MCF 10A (cell line): ENCODE measurements at places on chromosomes 11 and 22.
A peak's percentile ranks its signal among the peaks of the same experiment; 100 is the strongest.

- no peak for DNase-seq
Observed at GRCh38 chr22:30876221-30876751, 92.3 kb downstream of the MORC2 start.

- no peak for DNase-seq
Observed at GRCh38 chr11:44842220-44842619, 108.5 kb downstream of the TP53I11 start.

- DNase-seq, result peak; percentile 42
Observed at GRCh38 chr11:100789500-100789899, 102.4 kb downstream of the ARHGAP42 start.

DNA sequence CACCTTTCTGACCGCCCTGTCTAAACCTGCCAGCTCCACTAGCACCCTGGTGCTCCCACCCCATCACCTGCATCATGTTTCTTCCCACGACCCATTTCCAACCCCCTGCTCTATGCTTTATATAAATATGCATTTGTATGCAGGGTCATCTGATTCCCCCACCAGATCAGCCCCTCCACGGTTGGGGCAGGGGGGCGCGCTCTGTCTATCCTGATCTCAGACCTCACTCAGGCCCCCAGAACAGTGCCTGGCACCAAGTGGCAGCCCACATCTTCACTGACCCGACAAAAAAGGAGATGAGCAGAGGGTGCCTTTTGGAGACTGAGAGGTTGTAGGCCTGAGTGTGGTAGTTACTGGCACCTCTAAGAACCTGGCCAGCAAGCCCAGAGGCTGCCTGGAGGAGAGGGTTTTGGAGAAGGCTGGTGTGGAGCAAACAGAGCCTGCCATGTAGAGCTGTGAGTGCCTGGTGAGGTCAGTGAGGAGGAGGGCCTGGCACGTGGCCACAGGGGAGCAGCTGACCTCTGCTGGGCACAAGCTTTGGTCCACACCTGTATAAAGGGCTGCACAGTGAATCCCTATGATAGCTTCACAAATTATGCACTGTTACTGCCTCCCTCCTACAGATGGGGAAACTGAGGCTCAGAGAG is 86.3 kb upstream of the RTL6 start:
- DNase-seq, result no peak

DNA sequence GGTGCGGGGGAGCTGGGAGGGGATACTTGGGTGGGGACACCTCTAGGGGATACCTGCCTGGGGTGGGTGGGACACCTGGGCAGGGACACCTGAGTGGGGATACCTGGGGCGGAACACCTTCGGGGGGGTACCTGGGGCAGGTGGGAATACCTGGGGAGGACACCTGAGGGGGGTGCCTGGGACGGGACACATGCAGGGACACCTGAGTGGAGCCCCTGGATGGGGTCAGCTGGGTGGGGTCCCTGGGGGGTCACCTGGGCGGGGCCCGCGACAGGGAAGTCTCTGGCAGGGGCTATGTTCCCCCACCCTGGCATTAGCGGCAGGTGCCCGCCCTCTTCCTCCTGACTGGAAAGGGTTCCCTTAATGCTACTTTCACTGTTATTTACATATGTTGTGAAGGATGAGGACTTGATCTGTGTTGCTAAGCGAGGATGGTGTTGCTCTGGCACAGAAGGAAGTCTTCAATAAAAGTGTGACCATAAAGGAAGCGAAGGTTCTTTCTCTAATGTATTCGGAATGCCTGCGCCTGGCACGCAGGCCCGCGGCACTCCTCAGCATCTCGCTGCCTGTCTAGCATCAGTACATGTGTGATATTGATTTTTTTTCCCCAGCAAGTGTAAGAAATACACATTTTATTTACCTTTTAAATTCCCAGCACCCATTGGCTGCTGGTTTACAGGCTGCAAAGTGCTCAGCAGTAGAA is 801.7 kb downstream of the BRD1 start:
- no peak for DNase-seq

- DNase-seq, result no peak
Observed at GRCh38 chr11:82756765-82757639, 23.3 kb upstream of the FAM181B start.

GRCh38 chr11:21771097-21771496 is 421.8 kb upstream of the ANO5 start:
- DNase-seq, result peak; percentile 0

DNA sequence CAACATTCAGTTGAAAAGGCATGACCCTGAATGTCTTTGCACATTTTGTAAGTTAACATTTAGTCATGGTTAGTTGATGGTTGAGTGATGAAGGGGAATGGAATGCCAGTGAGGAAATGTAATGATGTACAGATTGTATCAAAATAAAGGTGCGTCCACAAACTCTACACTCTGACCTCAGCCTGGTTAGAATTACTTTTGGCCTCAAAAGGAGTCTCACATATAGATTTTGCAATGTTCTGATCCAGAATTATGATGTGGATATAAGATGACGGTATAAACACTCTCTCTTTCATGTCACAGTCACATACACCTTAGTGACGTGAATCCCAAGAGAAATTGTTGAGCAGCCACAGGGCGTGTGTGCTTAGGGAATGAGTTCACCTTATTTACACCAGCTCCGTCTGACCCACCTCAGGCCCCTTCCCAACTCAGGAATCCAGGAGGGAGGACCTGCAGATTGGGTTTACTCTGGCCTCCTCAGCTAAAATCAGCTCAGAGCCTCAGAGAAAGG is 100.1 kb downstream of the RDX start:
- DNase-seq, result peak; percentile 95

DNA sequence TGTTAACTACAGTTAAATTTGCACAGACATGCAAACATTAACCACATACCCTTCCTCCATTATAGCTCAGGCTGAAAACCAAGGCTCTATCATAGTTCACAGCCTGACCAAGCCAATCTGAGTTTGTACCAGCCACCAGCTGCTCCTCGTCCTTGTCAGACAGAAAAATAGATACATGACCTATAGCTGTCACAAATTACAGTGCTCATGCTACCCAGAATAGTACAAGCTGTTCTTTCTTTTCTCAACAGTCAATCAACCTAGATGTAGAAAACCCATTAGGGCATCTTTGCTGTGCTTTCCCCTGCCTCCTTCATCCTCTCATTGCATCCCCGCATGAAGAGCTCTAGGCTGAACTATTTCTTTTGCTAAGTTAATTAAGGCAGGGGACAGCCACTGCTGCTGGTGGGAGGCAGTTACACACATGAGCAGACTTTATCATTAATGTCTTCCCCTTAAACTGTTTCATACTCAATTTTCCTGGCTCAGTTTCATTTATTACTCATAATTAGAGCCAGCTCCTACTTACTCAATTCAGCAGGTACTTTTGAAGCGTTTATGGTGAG is 148.3 kb downstream of the TRPC6 start:
- no peak for DNase-seq

DNA sequence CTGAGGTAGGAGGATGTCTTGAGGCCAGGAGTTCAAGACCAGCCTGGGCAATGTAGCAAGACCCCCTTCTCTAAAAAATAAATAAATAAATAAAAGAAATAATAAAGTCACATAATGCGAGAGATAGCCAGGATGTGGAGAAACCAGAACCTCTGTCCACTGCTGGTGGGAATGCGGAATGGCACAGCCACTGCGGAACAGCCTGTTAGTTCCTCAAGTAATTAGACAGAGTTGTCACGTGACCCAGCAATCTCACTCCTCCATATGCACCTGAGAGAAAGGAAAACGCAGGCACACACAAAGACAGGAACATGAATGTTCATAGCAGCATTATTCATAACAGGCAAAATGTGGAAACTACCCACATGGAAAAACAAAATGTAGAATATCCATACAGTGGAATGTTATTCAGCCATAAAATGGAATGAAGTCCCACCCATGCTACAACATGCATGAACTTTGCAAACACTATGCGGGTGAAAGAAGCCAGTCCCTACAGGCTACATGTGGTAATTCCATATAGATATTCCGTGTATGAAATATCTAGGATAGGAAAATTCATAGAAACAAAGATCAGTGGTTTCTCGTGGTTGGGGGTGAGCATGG is 27.4 kb downstream of the LIF start:
- no peak for DNase-seq

GRCh38 chr11:49851511-49851910 is 100.7 kb upstream of the OR4C13 start:
- DNase-seq, result no peak

- DNase-seq, result no peak
Observed at GRCh38 chr11:84236436-84236835, 950.3 kb upstream of the CCDC90B start.

- DNase-seq, result no peak
Observed at GRCh38 chr22:50626850-50627641, 906 bp downstream of the ARSA start.

GRCh38 chr11:120985718-120986569 is 38.0 kb upstream of the TBCEL start:
- peak; percentile 49 for DNase-seq

- DNase-seq, result no peak
Observed at GRCh38 chr22:23380230-23380573, 199.9 kb downstream of the IGLL1 start.

GRCh38 chr11:13891911-13892310 is 70.6 kb upstream of the SPON1 start:
- no peak for DNase-seq

DNA sequence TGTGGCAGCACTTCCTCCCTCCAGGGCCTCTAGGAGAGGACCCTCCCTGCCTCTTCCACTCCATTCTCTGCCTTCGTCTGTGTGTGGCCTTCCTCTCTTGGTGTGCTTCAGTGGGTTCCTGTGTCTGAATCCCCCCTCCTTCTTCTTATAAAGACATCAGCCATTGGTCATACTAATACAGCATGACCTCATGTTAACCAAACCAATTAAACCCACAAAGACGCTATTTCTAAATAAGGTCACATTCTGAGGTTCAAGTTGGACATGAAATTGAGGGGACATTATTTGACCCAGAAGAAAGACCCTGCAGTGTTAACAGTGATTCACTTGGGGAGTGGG is 398.6 kb downstream of the SHANK2 start:
- DNase-seq, result no peak

DNA sequence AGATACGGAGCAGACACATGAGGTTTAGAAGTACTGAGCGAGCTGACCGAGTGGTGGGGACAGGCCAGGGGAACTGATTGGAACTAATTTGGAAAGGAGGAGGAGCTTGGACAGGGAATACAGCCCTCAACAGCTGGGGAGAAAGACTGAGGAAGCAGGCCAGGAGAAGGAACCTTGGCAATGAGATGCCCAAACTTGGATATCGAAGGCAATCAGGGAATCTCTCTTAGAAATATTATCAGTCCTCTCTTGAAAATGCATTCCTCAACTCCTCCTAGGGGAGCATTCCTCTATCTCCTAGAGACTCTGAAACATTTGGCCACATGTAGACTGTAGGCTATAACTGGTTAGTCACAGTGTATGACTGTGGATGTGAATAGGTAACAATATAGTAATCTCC is 284.6 kb downstream of the GUCY1A2 start:
- DNase-seq, result no peak

- no peak for DNase-seq
Observed at GRCh38 chr22:19859861-19860510, 5.3 kb upstream of the GNB1L start.

DNA sequence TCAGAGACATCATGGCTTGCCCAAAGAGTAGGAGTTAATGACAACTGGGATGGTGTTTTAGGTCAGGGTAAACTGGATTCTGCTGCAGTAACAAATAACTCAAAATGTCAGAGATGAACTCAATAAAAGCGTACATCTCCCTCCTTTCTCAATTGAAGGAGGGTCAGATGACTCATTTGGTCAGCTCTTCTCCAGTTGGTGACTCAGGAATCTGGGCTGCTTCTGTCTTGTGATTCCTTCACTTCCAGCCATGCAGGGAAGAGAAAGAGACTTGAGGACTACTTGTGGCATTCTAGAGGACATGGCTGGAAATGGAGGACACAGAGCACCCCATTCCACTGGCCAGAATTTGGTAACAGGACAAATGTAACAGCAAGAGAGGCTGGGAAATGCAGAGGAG is 3.2 kb upstream of the SYT13 start:
- peak; percentile 63 for DNase-seq

GRCh38 chr11:68212421-68213134 is 518 bp downstream of the KMT5B start:
- peak; percentile 78 for DNase-seq

DNA sequence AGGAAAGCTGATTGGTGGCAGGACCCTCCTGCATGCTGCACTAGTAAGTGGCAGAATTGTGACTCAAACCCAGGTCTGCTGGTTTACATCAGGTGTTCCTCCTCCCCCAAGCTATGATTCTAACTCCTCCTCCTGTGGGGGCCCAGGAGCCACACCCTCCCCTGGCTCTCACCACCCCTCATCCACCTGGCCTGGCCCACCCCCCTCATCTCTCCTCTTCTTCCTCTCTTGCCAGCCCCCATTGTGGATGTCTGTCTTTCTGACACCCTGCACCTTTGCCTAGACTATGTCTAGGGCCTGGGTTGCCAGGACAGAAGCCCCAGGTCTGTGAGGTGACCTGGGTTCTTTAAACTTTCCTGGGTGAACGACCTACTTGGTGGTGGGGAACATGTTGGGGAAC is 59.9 kb downstream of the GRIK4 start:
- no peak for DNase-seq

DNA sequence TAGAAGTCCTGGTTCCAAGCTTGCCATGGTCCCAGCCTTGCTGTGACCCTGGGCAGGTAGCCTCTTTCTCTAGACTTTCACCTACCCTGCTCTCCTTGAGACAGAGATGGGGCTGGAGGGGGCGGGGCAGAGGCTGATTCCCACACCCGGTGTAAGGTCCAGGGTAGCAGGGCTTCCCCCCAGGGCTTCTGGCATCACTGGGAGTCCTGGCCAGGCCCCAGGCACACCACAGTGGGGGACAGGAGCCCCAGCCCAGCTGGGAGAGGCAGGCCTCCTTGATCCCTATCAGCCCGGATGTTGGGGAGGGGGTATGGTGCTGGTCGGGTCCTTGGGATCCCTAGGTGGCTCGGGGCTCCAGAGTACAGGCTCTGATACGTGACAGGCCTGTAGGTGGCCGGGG is 1.7 kb upstream of the NUDT8 start:
- no peak for DNase-seq

GRCh38 chr22:49508561-49508960 is 319.1 kb downstream of the BRD1 start:
- DNase-seq, result no peak

DNA sequence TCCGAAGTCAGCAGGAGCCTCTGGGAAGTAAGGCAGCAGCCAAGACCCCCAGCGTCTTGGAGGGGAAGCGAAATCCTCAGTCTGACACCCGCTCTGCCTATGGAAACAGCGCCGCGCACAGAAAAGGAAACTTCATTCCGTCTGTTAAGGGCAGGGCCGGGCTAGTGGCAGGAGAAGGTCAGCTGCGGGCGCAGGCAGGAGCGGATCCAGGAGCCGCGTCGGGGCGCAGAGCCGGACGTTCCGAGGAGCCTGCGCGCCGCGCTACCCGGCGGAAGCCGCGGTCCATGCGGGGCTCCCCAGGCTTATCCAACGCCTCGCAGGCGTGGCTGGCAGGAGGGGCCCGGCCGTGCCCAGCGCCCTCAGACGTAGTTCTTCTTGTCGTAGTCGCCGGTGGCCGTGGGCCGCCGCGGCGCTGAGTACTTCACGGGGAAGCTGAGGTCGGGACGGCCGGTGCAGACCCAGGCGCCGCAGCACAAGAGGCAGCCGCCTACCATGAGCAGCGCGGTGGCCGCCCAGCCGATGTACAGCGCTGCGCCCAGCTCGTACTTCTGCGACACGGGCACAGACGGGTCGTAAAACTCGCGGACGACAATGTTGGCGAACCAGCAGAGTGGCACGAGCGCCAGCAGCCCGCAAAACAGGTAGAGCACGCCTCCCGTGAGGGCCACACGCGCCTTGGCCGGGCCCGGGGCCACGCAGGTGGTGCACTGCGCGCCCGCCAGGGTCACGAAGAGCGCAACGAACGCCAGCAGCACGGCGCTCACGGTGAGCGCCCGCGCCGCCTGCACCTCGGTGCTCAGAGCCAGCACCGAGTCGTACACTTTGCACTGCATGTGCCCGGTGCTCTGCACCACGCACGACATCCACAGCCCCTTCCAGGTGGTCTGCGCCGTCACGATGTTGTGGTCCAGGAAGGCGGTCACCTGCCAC is 705 bp downstream of the CLDN5 start:
- no peak for DNase-seq
